ENCODE measurements at places on chromosomes 12 and 14.
A peak's percentile ranks its signal among the peaks of the same experiment; 100 is the strongest.

- no peak for DNase-seq
Measured at GRCh38 chr12:8816448-8817050, 5.9 kb upstream of the A2ML1 start.

DNA sequence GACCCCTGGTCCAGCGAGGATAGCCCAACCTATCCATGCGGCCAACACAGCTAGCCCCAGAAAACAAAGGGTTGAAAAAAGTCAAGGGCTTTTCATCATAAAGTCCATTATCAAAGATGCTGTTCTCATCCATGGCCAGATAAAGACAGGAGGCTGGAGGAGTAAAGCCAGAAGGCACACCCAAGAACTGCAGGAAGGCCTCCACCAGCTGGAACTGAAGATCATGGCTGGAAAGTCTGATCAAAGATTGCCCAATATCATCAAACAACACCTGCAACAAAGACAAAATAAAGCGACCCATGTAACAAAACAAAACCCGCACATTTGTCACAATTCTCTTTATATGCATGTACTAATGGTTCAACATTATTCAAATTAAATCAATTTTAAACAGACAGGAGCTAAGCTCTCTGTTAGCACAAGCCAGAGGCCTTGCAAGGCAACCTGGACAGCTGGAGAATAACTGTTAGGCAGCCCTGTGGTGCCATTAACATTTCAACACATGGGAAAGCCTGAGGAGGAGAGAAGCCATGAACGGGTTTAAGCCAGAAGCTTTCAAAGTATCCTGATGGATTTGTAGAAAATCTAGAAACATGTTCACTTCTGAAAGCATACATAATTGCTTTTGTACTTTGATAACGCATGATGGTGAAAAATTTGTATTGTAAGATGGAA lies 34.1 kb downstream of the PSMC1 start:
- DNase-seq, result no peak

- no peak for DNase-seq
Measured at GRCh38 chr12:21547437-21547836, 21.3 kb downstream of the SPX start.

- no peak for DNase-seq
Measured at GRCh38 chr12:48927261-48927660, 2.0 kb upstream of the FKBP11 start.

- no peak for DNase-seq
Measured at GRCh38 chr14:100988011-100988410, 84.5 kb upstream of the RTL1 start.

DNA sequence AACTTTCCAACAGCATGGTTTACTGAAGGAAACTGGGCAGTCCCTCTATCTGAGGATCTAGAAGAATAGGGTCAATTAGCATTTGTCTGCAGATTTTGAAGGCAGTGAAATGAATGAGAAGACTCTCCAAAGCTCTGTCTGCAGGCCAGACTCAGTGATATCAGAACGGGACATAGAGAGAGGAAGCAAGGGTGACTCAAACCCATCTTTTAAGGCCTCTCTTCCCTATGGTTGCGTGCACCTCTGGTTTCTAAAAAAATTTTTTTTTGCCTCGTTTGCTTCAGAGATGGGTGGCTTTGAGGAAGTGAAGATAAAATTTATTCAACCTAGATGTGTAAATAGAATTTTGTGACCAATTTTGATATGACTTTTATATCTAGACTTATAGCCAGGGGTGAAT lies 71.9 kb upstream of the HOXC13 start:
- no peak for DNase-seq

GRCh38 chr14:75098682-75099081 lies 28.2 kb downstream of the NEK9 start:
- no peak for DNase-seq

- peak; percentile 39 for DNase-seq
Measured at GRCh38 chr12:124599074-124599999, 31.9 kb upstream of the NCOR2 start.

GRCh38 chr12:110581931-110582275 lies 1.2 kb downstream of the PPTC7 start:
- no peak for DNase-seq

GRCh38 chr12:27148791-27149190 lies 66.4 kb upstream of the C12orf71 start:
- DNase-seq, result no peak

GRCh38 chr12:5073054-5073453 lies 29.4 kb downstream of the KCNA5 start:
- DNase-seq, result no peak

- DNase-seq, result peak; percentile 48
Measured at GRCh38 chr14:75542588-75543091, 20.4 kb downstream of the BATF start.

DNA sequence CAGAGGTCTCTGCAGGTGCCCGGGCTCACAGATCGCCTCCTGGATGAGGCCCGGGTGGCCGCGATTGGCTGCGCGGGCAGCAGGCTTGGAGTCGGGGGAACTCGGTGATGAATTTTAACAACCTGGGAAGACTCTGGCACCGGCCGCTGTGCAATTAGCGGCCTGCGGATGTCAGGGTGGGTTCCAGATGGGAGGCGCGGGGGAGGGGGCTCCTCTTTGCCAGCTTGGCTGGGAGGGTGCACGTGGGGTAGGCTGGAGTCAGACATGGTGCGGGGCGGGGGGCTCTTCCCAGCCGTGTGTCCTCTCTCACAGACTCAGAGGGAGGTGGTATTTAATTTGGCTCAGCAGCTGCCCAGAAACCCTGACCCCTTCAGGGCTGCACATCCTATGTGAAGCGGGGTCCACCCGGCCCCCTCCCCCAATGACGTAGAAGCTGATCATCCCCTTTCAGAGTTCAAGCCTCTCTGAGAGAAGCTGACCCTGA lies 81.4 kb downstream of the KIF26A start:
- no peak for DNase-seq

- DNase-seq, result no peak
Measured at GRCh38 chr12:101772012-101772775, 32.9 kb upstream of the SYCP3 start.

GRCh38 chr12:31298515-31298910 lies 27.4 kb downstream of the SINHCAF start:
- no peak for DNase-seq

GRCh38 chr12:46908236-46908935 lies 82.6 kb upstream of the SLC38A4 start:
- no peak for DNase-seq

DNA sequence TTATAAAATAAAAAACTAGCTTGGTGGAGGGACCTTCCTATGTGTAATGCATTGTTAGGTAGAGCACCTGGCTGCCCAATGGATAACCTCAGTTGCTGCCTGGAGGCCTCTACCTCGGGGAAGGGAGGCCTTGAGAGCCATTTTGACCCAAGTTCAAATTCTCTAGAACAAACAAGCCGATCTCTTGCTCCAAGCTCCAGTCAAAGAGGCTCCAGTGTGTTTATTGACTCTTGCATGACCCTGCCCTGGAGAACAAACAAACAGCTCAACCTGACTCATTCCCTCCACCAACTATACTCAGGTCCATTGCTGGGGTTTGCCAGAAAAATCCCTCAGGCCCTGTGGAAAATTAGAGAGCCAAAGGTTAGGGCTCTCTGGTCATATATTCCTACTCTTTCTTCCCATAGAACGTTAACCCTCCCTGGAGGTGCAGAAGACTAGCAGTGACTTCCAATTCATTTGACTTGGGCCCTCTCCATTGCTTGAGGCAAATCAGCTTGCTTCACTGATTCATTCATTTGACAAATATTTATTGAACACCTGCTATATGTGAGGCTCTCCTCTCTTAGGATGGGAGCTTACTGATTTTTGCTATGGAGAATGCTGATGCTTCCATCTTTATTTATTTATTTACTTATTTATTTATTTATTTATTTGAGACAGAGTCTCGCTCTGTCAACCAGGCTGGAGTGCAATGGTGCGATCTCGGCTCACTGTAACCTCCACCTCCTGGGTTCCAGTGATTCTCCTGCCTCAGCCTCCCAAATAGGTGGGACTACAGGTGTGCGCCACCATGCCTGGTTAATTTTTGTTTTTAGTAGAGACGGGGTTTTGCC lies 73.7 kb upstream of the CISTR start:
- DNase-seq, result peak; percentile 53

DNA sequence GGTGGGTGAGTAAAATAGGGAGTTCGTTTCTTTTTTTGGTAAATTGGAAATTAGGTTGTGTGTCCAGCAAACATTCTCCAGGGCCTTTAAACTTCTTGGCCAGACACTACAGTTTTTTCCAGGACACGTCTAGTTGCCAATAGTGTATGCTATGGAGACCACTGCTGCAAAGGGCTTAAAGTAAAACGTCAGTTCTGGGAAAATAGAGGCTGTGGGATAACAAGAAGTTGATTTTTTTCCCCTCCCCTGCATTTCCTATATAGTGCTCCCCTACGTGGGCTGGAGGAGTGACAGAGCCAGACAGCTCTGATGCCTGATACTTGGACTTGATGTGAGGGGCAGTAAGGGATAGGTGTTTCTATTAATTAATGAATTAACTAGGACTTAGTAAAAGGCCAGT lies 2.4 kb downstream of the ACVR1B start:
- DNase-seq, result no peak

DNA sequence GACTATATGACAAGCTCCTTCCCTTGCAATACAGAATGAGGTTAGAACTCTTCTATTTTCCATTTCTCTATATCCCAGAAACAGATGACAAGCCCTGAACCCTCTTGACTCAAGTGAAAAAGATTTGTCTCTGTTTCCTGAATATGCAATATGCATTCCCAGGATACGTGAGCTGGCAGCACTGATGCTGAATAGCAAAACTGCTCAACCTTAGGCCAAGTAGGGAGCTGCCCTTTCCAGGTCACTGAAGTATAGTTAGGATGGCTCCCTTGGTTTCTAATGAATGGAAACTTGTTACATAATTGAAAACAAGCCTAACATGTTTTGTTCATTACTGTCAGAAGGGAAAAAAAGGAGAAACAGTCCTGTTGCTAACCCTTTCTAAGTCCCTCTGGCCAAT lies 47.9 kb upstream of the PLEKHG7 start:
- no peak for DNase-seq

DNA sequence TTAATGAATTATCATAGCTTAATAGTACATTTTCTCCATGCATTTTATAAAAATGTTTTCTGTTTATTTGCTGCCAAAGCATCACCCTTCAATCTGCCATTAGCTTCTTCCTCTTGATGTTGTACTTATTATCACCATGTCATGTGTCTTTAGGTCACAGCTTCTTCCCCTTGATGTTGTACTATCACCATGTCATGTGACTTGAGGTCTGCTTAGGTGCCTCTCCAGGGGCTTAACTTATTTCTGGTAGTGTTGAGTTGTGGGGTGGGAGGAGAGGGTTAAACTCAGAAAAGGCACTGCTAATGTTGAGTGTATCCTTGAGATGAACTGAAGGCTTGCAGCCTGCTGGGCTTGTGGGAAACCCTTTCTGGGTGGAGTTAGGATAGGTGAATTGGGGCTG lies 87.8 kb downstream of the DAAM1 start:
- DNase-seq, result no peak

GRCh38 chr14:96129128-96129736 lies 75.4 kb upstream of the BDKRB2 start:
- DNase-seq, result no peak

- no peak for DNase-seq
Measured at GRCh38 chr12:93363841-93364297, 13.9 kb upstream of the NUDT4 start.

- DNase-seq, result no peak
Measured at GRCh38 chr14:56580221-56580711, 668 bp downstream of the TMEM260 start.

GRCh38 chr14:54652188-54652587 lies 85.3 kb downstream of the SAMD4A start:
- peak; percentile 91 for DNase-seq

DNA sequence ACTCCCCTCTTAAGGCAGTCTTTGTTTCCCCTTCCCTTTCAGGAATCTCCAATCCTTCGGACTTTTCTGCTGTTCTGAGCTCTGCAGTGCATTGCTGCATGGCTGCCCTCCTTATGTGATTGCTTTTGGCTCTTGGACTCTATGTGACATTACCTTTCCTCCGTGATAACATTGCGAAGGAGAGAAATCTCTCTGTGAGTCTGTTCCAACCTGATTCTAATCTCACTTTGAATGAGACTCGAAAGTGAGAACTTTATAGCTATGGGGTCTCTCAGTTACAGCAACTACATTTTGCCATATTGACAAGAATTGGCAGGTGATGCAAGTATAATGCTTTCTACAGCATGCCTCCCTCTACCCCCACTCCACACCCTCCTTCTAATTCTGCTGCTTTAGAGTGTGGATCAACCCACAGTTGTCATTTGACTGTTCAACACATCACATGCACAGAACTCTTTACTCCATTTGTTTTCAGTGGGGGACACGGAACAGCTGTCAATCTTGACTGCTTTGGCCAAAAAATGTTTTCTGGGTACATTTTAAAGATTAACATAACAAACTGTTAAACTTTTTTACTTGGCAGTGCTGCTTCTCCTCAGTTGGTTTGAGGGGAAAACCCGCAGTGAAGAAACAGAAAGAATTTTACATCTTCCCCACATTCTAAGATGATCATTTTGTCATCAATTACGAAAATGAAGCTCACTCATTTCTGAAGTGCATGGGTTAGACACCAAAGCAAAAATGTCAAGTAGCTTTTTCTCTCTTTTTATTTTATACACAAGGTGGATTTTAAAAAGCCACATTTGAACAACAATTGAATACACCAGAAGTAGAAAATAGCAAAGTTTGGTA lies 125.5 kb upstream of the RMST start:
- no peak for DNase-seq

DNA sequence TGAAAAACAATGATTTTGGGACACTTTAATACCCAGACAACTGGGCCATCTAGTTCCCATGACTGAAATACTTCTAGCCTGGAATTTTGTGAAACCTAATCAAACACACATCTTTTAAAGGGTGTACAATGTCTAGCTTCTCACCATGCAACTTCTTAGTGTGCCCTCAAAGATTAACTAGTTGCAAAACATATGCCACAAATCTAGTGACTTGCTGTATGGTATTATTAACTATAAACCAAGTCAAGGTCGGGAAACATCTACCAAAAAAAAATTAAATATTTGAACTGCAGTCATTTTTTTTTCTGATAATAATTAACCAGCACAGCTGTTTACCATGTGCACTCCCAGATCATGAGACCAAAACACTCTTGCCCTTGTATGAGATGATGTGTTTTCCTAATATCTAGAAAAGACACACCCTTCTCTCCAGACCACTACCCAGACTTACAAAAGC lies 171.8 kb upstream of the FOXN3 start:
- no peak for DNase-seq

DNA sequence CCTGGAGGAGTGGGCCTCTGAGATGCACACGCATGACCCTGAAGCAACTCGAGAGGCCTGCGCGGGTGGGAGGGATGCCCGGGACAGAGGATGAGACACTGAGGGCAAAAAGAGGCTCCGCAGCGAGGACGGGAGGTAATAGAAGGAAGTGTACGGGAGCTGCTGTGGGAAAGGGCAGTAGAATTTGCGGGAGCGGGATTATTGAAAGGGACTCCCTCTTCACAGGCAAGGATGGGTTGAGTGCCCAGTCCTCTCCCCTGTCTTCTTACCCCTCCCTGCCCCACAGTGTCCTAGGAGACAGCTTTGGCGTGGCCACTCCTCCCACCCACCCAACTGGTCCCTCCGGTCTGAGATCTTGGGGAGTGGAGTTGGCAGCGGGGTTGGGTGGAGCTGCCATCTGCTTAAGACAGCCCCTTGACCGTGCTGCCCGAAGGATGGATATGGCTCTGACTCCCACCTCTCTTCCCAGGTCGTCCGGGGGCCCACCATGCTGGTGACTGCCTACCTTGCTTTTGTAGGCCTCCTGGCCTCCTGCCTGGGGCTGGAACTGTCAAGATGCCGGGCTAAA lies 15.7 kb upstream of the ESPL1 start:
- peak; percentile 43 for DNase-seq
